Activated naive CD8-positive, alpha-beta T cell treated with anti-CD3 and anti-CD28 coated beads, Interleukin-2, amount 10 ng/mL, durations not matched to agents 7 days and 5 days (primary cell): ENCODE measurements at places on chromosomes 4 and X. TPM values are rescaled to one million over a fixed set of nuclear protein-coding genes. Genes with fewer than 3 reads are reported as not detected.

GRCh38 chr4:186918466-186918865, 194.8 kb upstream of the FAT1 start:
- H3K36me3 ChIP-seq: no peaks in the 10 kb centered on the region
- no peak overlapping the region for H3K27ac ChIP-seq
- no peak for DNase-seq
- no peaks in the 10 kb centered on the region for H3K4me1 ChIP-seq
- H3K27me3 ChIP-seq: no peaks in the 10 kb centered on the region

DNA sequence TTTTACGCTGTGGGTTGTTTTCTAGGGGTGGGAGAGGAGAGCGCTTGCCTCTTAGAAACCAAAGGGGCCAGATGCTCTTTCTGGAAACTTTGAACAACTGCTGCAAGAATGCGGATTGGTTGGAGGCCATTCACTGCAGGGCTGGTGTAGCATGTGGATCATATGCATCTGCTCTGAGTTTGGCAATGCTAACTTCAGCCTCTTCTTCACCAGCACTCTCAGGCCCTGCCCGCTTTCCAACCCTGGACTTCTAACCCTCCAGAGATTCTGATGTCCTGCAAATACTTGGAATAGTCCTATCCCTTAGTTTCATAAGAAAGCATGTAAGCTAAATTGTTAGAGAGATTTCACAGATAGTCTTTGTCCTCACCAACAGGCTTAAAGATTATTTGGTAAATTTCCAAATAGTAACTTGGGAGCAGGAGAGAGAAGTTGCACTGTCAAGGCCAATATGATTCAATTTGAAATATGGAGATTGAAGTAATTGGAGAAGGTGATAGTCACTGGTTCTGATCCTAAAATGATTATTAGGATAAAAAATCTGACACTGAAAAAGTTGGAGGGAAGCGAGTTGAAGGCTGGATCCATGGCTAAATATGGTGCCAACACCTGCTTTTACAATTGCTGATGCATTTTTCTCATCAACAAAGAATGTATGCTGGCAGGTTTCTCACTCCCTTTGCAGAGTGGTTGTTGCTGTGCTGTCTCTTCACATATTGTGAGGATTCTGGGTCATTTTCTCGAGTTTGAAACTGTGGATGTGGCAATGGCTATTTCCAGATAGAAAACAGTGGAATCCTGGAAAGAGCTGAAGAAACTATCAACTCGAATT, 210.4 kb downstream of the PTTG2 start:
- H3K36me3 ChIP-seq: peaks cover 3% of the 10 kb centered on the region
- H3K4me1 ChIP-seq: peaks cover 16% of the 10 kb centered on the region
- H3K27me3 ChIP-seq: peaks cover 11% of the 10 kb centered on the region
- DNase-seq: no peak

DNA sequence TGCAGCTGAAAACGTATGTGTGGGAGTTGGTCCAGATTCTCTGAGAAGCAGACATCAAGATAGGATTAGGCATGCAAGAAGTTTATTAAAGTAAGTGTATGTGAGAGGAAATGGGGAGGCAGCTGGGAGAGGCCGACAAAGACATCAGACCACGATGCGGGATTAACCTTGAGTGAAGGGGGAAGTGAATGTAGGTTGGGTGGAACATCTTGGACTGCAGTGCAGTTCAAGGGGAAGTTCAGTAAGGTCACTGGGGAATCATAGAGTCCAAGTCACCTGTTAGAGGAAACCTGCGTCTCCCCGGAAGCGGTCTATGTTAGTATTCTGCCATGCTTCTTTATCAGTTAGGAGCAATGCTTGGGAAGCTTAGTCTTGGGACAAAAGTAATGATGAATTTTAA, 22.0 kb downstream of the CXCL8 start:
- no peaks in the 10 kb centered on the region for H3K27me3 ChIP-seq
- no peak overlapping the region for H3K4me3 ChIP-seq
- H3K36me3 ChIP-seq: no peaks in the 10 kb centered on the region
- no peaks in the 10 kb centered on the region for H3K4me1 ChIP-seq

DNA sequence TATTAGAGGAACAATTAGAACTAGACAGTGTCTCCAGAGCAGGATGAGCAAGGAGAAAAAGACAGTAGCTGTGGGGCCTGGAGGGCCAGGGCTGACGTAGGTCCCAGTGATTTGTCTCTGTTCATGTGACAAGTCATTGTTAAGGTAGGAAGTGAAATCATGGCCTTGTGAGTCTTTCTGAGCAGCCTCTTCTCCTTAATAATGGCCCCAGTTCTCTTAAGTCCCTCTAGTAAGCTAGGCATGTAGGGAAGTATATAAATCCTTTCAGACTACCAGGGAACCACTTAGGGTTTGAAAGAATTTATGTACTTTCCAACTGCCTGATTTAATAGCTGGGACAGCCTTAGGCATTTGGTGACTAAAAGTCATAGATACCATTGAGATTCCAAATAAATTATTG, 133.0 kb downstream of the KLHL8 start:
- H3K27ac ChIP-seq: no peak overlapping the region
- H3K4me3 ChIP-seq: no peak overlapping the region
- peaks cover 15% of the 10 kb centered on the region for H3K36me3 ChIP-seq
- DNase-seq: no peak

GRCh38 chr4:94911106-94911505, 153.4 kb downstream of the BMPR1B start:
- peaks cover 3% of the 10 kb centered on the region for H3K36me3 ChIP-seq
- H3K27ac ChIP-seq: no peak overlapping the region
- peaks cover 2% of the 10 kb centered on the region for H3K27me3 ChIP-seq
- H3K4me3 ChIP-seq: no peak overlapping the region
- H3K4me1 ChIP-seq: peaks cover 7% of the 10 kb centered on the region
- no peak for DNase-seq

- no peak for DNase-seq
- peaks cover 24% of the 10 kb centered on the region for H3K27me3 ChIP-seq
- H3K4me3 ChIP-seq: no peak overlapping the region
- no peak overlapping the region for H3K27ac ChIP-seq
- H3K4me1 ChIP-seq: no peaks in the 10 kb centered on the region
These were observed 152.3 kb downstream of the DCLK2 start for GRCh38 chr4:150230561-150230960.

GRCh38 chr4:103895876-103896465, 176.2 kb upstream of the TACR3 start:
- no peak for DNase-seq
- no peaks in the 10 kb centered on the region for H3K27me3 ChIP-seq
- H3K4me3 ChIP-seq: no peak overlapping the region

Gene ZBTB33
- total RNA-seq: 19.0 TPM

DNA sequence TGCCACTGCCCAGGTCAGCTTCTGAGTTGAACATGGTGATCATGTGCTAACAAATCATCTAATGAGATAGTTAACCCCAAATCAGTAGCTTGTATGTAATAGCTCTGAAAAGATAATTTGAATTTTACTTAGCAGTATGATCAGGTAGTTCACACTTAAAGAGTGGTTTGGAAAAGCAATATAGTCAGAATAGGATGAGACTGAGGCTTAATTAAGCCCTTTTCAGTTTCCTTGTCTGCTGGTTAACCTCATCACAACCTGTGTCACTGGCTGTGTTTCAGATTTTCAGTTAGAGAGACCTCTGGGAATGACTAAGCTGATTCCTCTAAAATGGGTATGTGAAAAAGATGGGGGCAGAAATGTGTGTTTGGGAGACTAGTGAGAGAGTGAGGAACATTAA, 38.1 kb downstream of the GPR174 start:
- H3K4me1 ChIP-seq: peaks cover 39% of the 10 kb centered on the region
- DNase-seq: no peak
- no peaks in the 10 kb centered on the region for H3K27me3 ChIP-seq
- H3K27ac ChIP-seq: peak overlapping the region; percentile 78
- H3K4me3 ChIP-seq: peak overlapping the region; percentile 73
- H3K36me3 ChIP-seq: peaks cover 21% of the 10 kb centered on the region

DNA sequence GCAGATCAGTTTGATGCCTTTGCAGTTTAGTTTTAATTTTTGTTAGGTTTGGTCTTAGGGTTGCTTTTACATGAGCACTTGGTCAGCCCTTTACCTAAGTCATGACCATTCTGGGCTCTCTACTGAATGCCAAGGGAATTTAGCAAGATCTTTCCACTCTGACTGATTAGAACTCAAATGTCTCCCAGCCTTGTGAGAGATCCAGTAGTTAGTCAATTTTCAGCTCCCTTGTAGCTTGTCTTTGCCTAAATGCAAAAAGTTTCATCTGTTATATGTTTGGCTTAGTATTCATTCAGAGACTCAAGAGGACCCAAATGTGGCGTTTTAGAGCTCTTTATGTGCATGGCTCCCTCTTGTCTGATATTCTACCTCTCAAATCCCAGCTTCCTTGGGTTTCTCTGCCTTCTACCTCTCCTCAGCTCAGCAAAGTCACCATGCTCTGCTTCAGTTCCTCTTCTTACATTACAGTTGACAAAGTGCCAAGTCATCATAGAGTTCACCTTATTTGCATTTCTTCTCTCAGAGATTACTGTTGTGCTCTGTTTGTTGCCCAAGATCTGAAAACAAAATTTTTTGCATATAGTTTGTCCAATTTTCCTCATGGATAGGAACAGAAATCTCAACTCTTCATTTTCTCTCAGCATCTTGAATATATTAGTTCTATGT, 17.5 kb upstream of the JAKMIP1 start:
- no peak for DNase-seq
- no peaks in the 10 kb centered on the region for H3K36me3 ChIP-seq
- no peaks in the 10 kb centered on the region for H3K4me1 ChIP-seq
- peaks cover 53% of the 10 kb centered on the region for H3K27me3 ChIP-seq

DNA sequence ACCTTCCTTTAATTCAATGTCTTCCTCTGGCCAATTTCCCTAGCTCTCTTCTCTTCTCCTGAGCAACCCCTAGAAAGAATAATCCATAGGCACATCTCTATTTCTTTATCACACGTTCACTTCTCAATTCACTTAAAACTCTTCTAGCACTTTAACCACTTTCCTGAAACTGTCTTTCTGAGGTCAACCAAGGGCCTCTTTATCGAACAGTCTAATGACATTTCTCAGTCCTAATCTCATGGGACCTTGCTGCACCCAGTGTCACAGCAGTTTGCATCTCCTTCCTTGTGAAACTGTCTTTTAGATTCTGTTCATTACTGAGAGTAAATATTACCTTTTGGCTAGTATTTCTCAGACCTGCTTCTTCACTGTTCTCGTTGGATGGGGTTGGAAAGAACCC, 285.3 kb upstream of the RASGEF1B start:
- no peak overlapping the region for H3K4me3 ChIP-seq
- H3K36me3 ChIP-seq: peaks cover 2% of the 10 kb centered on the region
- peaks cover 7% of the 10 kb centered on the region for H3K4me1 ChIP-seq
- H3K27me3 ChIP-seq: no peaks in the 10 kb centered on the region
- H3K27ac ChIP-seq: no peak overlapping the region

DNA sequence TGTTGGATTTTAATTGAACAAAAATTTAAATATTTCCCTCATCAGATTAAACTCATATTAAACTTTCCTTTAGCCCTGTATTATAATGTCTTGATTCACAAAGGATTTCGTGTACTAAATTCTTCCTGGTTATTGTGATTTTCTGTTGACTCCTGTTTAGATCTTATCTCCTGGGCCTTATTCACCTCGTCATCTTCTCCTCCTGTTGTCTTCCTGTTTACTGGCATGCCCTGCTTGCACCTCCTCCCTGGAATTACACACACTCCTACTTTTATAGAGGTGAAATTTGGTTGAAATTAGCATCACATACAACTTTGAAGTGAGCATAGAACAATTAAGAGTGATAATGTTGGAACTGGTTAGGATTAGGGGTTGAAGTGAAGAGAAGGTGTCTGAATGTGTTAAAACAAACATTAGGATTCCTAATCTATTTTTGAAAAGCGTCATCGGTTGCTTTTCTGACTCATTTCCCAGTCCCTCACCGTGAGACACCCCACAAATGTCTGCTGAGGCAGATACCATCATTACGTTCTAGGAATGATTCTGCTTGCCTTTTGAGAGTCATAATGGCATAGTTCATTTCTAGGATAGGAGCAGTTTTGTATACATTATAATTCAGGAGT, 32.5 kb downstream of the TLL1 start:
- no peaks in the 10 kb centered on the region for H3K27me3 ChIP-seq
- H3K4me3 ChIP-seq: no peak overlapping the region
- no peaks in the 10 kb centered on the region for H3K36me3 ChIP-seq
- H3K27ac ChIP-seq: no peak overlapping the region
- no peaks in the 10 kb centered on the region for H3K4me1 ChIP-seq

DNA sequence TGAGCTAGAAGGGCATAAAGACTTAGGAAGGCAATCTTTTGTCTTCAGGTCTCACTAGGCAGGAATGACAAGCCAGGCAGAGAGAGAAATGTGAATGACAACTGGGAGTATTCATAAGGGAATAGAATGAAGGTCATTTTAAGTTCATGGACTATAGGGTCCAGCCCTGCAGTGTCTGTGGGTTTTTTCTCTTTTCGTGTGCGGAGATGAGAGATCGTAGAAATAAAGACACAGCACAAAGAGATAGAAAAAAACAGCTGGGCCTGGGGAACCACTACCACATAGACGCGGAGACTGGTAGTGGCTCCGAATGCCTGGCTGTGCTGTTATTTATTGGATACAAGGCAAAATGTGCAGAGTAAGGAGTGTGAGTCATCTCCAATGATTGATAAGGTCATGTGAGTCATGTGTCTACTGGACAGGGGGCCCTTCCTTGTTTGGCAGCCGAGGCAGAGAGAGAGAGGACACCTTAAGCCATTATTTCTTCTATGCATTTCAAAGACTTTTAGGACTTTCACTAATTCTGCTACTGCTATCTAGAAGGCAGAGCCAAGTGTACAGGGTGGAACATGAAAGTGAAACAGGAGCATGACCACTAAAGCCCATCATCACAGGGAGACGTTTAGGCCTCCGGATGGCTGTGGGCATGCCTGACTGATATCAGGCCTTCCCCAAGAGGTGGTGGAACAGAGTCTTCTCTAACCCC, 921.8 kb upstream of the PCDH10 start:
- H3K4me3 ChIP-seq: no peak overlapping the region
- H3K36me3 ChIP-seq: no peaks in the 10 kb centered on the region
- DNase-seq: no peak
- H3K4me1 ChIP-seq: no peaks in the 10 kb centered on the region
- H3K27ac ChIP-seq: no peak overlapping the region

Gene TGIF2LX
- total RNA-seq: not detected
